ENCODE measurements at places on chromosomes 12 and 14. TPM values are rescaled to one million over a fixed set of nuclear protein-coding genes. Genes with fewer than 3 reads are reported as not detected.

DNA sequence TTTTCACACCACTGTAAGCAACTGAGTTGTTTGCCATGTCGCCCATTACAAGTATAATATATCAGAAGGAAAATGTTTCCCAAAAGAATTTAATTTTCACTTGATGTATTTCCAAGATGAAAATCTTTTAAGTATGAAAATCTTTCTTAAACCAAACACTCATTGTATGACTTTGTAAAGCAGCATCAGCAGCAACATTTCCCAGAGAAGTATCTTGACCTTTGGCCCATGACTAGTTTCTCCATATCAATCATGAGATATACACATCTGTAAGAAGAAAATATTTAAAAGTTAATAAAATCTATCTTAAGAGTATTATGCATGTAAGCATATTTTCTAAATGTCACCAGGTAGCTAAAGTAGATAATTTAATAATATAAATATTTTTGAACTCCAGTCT is 52.8 kb downstream of the ATP2B1 start:
- DNase-seq, result no peak

- DNase-seq, result no peak
Measured at GRCh38 chr14:94636744-94637412, 24.7 kb downstream of the SERPINA3 start.

GRCh38 chr12:9319842-9320173 is 111.6 kb upstream of the PZP start:
- no peak for DNase-seq

DNA sequence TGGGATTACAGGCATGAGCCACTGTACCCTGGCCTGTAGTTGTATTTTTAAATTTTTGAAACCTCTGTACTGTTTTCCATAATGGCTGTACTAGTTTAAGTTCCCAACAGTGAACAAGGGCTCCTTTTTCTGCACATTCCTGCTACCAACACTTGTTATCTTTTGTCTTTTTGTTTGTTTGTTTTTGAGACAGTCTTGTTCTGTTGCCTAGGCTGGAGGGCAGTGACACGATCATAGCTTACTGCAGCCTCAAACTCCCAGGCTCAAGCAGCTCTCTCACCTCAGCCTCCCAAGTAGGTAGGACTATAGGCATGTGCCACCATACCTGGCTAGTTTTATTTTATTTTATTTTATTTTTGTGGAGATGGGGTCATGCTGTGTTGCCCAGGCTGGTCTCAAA is 23.0 kb downstream of the BRMS1L start:
- no peak for DNase-seq

- DNase-seq, result no peak
Measured at GRCh38 chr14:72549854-72550253, 344.0 kb downstream of the DPF3 start.

- DNase-seq, result no peak
Measured at GRCh38 chr14:35934499-35934898, 108.4 kb downstream of the BRMS1L start.

The GPRC5D gene
- polyA plus RNA-seq, result not detected

DNA sequence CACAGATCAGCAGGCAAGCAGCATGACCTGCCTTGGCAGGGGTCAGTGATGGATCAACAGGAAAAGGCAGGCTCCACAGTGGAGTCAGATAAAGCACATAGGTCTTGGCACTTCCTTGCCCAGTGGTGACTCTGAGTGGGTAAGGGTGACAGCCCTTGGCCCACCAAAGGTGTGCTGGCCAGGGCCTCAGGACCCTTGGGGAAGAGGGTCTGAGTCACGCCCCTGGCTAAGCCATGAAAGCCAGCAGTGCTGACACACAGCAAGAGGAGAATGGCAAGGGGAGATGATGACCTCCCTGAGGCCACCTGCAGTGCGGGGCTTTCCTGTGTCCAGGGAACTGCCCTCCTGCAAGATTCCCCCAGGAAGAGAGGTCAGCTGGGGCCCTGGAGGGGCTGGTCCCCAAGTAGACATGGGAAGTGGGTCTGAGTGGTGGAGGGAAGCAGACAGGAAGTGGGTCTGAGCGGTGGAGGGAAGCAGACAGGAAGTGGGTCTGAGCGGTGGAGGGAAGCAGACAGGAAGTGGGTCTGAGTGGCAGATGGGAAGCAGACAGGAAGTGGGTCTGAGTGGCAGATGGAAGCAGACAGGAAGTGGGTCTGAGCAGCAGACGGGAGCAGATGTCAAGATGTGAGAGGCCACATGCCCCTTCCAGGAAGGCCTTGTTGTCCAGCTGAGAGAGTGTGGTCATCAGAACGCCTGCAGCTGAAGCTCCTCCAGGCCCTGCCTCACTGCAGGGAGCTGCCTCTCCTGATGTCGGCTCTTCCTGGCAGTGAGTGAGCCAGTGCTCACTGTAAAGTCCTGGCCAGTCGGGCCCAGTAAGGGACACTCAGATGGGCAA is 34.8 kb downstream of the DIO3 start:
- DNase-seq, result no peak

The HRK gene
- 0.30 TPM for polyA plus RNA-seq

DNA sequence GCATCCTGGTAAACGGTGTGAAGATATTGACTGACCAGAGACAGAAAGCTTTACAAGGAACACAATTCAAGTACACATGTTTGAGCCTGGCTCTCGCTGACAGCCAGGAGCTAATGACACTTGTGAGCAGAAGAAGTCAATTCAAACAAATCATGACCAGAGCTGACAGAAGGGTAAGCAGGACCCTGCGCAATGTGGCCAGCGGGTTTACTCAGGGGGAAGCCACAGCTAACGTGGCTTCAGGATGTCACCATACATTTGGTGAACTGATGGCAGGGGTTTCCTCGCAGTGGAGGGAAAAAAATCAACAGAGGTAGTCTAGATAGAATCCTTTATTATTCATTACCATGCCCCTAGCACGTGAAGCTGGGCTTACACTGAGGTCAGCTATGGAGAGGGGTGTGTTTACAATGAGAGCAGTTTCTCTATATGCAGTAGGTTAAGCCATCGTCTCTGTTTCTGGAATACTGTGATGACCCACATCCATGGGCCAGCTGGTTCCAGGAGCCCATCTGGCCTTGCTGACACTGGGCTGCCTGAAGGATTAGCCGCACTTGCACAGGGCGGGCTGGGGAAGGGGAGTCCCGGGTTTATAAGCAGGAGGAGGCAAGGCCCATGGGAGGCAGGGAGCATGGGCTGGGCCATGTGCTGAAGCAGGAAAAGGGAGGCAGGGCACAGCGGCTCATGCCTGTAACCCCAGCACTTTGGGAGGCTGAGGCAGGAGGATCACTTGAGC is 198.2 kb upstream of the PRMT8 start:
- no peak for DNase-seq
